ENCODE measurements at places on chromosomes 6 and 20. TPM values are rescaled to one million over a fixed set of nuclear protein-coding genes. Genes with fewer than 3 reads are reported as not detected.

HECA gene
- total RNA-seq = 5.0 TPM

GRCh38 chr6:28217890-28218289, 7.2 kb upstream of the ZSCAN9 start:
- H3K27me3 ChIP-seq = peaks cover 4% of the 10 kb centered on the region
- H3K27ac ChIP-seq = no peak overlapping the region
- peak overlapping the region; percentile 74 for H3K4me3 ChIP-seq
- DNase-seq = no peak

GPLD1 gene
- 7.5 TPM for total RNA-seq

TMEM242 gene
- 10.3 TPM for total RNA-seq

- no peaks in the 10 kb centered on the region for H3K36me3 ChIP-seq
- H3K27me3 ChIP-seq = peaks cover 2% of the 10 kb centered on the region
- DNase-seq = no peak
- H3K4me3 ChIP-seq = no peak overlapping the region
These were observed 3.1 kb downstream of the ATRN start for GRCh38 chr20:3473944-3474343.
